ENCODE measurements at places on chromosomes 11 and 22. TPM values are rescaled to one million over a fixed set of nuclear protein-coding genes. Genes with fewer than 3 reads are reported as not detected.

- DNase-seq = no peak
Observed at GRCh38 chr11:60762851-60763691, 6.4 kb downstream of the MS4A15 start.

DNA sequence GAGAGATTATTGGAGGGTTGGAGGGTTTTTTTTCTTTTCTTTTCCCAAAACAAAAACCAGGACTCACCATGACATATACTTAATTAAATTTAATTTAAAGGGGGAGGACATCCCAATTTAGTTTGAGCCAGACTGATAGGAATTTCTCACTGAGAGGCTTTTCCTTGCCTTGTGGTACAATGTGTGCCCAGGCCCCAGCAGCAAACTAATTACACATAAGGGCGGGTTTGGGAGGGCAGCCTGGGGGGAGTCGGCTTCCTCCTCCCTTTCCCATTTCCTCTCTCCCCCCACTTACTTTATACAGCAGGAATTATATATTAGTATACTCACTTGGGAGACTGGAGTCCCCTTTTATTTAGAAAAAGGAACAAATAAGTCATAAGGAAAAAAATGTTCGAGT, 2.9 kb downstream of the TEAD1 start:
- DNase-seq = no peak

DNA sequence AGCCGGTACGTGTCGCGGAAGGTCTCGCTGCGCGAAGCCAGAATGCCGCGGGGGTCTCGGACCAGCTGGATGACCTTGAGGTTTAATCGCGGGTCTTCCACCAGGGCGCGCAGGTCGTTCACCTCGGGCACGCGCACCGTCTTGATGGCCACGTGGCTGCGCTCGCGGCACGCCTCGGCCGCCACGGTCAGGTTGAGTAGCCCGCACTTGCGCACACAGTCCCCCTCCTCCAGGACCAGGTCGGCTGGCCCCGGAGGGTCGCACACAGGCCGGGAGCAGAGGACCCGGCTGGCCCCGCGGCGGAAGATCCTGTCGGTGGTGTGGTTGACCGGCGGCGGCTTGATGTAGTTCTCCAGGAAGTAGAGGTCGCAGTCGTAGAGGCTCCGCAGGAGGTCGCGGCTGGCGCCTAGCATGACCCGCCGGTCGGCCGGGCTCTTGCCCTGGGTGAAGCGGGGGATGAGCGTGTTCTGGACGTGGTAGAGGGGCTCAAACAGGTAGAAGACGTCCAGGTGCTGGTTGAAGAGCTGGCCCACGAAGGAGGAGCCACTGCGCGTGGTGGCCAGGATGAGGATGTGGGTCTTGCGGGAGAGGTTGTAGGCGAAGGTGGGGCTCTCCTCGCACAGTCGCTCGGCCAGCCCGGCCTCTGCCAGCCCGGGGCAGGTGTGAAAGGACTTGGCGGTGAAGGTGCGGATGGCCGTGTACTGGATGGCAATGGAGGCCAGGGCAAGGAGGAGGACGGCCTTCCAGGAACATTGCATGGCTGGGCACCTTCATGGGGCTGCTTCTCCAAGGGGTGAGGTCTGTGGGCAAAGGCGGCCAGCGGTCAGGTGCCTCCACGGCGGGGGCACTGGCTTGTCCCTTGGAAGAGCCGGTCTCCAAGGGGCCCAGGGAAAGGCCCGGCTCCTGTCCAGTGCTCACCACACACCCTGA, 15.0 kb downstream of the CHST1 start:
- DNase-seq = no peak

DNA sequence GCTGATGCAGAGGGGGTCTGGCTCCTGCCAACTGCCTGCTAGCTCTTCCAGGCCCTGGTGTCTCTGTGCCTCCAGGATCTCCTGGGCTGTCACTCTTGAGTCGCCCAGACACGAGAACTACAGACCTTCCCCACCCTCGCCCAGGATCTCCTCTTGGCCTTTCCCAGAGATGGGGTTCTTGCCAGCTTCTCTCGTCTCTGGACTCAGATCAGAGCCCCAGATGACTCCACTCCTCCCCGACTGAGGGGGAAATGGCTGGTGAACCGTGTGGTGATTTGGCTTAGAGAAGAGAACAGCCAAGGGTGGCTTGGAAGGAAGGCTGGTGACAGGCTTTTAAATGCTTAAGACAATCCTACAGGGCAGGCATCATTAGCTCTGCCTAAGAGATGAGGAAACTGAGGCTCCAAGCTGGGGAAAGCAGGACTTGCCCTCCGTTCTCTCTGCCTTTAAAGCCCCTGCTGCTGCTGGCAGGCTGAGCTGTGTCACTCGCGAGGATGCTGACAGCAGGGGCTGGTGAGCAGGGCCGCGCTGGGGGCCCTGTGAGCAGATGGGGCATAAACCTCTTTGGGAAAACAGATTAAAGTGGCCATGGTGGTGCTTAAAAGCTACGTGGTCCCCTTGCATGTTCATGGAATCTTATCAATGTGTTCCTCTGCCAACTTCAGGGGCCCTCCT, 90.3 kb upstream of the THY1 start:
- DNase-seq = no peak

GRCh38 chr11:12860827-12861226, 148.3 kb upstream of the RASSF10 start:
- DNase-seq = no peak

- peak; percentile 12 for DNase-seq
Observed at GRCh38 chr11:2166091-2166851, 5.3 kb upstream of the INS start.

- no peak for DNase-seq
Observed at GRCh38 chr11:128196235-128196634, 391.1 kb downstream of the ETS1 start.

GRCh38 chr11:2072551-2073261, 66.5 kb downstream of the IGF2 start:
- DNase-seq = no peak

DNA sequence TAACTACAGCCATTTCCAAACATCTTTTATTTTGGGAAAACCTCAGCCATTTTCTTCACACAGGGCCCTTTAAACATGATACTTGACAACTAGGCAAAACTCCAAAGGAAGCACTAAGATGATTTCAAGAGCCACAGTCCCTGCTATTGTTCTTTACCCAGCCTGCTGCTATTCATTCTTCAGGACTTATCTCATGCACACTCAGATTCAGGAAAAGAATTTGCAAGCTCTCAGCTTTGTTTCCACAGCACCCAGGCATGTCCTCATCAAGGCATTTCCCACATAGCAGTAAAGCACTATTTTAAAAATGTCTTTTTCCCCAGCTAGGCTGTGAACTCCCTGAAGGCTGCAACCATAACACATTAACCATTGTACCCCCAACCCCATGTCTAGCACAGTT, 609.3 kb upstream of the CCDC90B start:
- DNase-seq = no peak

GRCh38 chr11:46122945-46123715, 1.9 kb upstream of the PHF21A start:
- DNase-seq = no peak

- DNase-seq = no peak
Observed at GRCh38 chr11:3837793-3838192, 3.0 kb downstream of the RHOG start.

DNA sequence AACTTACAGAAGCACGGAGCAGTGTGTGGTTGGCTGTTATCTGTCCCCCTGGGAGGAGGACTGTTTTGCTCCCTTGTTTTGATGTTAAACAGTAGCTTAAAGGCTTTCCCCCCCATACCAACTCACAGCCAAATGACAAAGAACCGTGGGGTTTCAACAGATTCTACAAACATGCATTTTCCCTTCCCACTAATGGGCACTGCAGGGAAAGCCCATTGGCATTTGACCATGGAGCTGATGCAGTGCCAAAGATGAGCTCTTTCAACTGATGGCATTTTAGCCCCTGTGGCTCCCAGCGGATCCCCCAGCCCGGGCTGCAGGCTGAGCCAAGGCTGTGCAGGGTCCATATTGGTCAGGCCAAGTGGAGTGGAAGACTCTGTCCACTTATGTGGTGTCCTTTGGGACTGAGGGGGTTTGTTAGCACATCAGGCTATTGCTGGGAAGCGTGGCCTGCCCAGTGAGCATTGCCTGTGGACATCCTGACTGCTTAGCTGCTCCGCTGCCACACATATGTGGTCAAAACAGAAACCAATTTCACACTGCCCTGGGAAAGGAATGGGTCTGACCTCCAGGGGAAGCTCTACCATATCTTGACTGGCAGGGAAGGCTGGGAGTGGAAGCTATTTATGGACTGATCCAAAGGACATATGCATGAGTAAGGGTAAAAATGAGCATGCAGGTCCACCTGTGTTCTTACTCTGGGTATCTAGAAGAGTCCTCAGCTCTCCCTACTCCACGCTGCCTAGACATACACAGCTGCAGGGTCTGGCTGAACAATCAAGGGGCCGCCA, 116.4 kb upstream of the PARVA start:
- DNase-seq = no peak

GRCh38 chr22:27046086-27046485, 388.7 kb downstream of the MIAT start:
- DNase-seq = no peak

DNA sequence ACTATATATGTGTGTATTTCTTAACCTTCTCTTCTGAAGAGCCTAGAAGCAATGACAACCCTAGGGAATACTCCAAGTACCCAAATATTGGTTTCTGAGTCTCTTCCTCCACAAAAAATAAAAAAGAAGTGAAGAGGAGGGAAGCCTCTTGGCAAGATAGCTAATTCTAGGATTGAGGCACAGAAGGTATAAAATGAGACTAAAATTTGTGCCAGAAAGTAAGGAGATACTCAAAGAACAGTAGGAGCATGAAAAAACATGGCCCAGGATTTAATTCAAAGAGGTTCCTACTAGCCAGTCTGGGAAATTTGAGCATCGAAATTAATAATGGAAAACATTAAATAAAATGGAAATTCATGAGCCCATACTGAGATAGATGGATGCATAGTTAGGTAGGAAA, 112.1 kb downstream of the PAX6 start:
- DNase-seq = no peak

DNA sequence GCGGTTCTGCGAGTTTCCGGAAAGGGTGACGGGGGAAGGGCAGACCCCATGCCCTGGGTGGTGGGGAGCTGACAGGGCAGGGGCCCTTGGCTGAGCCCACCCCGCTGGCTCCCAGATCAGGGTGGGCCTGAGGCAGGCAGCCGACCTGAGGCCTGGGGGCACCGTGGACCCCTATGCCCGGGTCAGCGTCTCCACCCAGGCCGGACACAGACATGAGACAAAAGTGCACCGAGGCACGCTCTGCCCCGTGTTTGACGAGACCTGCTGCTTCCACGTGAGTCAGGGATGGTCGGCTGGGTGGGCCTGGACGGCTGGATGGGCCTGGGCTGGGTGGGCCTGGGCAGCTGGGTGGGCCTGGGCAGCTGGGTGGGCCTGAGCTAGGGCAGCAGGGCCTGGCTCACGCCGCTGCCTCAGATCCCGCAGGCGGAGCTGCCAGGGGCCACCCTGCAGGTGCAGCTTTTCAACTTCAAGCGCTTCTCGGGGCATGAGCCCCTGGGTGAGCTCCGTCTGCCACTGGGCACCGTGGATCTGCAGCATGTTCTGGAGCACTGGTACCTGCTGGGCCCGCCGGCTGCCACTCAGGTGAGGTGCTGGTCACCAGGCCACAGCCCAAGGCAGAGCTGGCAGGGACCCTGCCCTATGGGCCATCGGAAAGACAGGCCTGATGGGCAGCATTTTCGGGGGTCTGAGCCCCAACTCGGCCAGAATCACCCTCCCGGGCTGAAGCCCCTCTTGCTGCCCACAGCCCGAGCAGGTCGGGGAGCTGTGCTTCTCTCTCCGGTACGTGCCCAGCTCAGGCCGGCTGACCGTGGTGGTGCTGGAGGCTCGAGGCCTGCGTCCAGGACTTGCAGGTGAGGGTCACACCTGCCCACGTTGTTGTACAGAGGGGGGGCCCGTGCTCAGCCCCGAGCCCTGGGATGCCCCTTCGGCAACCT, 1.5 kb downstream of the SYT8 start:
- DNase-seq = no peak

GRCh38 chr11:66290330-66290621, 1.3 kb upstream of the YIF1A start:
- no peak for DNase-seq

- DNase-seq = no peak
Observed at GRCh38 chr22:46007848-46008261, 30.9 kb upstream of the WNT7B start.

GRCh38 chr11:19467904-19468303, 227.2 kb upstream of the E2F8 start:
- DNase-seq = no peak

GRCh38 chr11:63862923-63863322, 24.0 kb downstream of the MARK2 start:
- no peak for DNase-seq

GRCh38 chr11:27610280-27610679, 90.0 kb downstream of the BDNF start:
- DNase-seq = no peak

DNA sequence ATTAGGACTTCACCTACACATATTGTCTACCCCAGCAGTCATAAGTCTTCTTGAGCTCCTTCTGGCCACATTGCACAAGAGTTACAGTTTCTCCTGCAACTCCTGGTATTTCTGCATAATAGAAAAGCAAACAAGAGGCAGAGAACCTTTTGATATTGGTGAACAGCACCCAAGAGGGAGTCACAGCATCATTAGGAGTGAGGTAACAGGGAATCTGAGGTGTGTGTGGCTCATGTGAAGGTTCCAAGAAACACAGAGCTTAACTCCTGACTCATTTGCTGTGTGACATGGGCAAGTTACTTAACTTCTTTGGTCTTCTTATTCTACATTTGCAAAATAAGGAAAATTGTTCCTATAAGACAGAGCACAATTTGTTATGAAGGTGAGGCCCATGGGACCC, 374.6 kb downstream of the INSC start:
- DNase-seq = no peak

Gene SMTNL1
- not detected for total RNA-seq

Gene RAC2
- total RNA-seq = 537 TPM

Gene C22orf23
- total RNA-seq = not detected

Gene ACR
- not detected for total RNA-seq

Gene E2F8
- total RNA-seq = 0.35 TPM

Gene MS4A3
- total RNA-seq = 0.79 TPM

Gene OR56A5
- not detected for total RNA-seq

Gene CLCF1
- total RNA-seq = 3.0 TPM

Gene MS4A6A
- total RNA-seq = 1.3 TPM

Gene KRTAP5-10
- not detected for total RNA-seq

Gene LRRC55
- total RNA-seq = not detected
